CD14-positive monocyte (primary cell): ENCODE measurements at places on chromosomes 6 and 20.

- DNase-seq: no peak
Measured at GRCh38 chr6:8530785-8531435, 95.6 kb upstream of the SLC35B3 start.

DNA sequence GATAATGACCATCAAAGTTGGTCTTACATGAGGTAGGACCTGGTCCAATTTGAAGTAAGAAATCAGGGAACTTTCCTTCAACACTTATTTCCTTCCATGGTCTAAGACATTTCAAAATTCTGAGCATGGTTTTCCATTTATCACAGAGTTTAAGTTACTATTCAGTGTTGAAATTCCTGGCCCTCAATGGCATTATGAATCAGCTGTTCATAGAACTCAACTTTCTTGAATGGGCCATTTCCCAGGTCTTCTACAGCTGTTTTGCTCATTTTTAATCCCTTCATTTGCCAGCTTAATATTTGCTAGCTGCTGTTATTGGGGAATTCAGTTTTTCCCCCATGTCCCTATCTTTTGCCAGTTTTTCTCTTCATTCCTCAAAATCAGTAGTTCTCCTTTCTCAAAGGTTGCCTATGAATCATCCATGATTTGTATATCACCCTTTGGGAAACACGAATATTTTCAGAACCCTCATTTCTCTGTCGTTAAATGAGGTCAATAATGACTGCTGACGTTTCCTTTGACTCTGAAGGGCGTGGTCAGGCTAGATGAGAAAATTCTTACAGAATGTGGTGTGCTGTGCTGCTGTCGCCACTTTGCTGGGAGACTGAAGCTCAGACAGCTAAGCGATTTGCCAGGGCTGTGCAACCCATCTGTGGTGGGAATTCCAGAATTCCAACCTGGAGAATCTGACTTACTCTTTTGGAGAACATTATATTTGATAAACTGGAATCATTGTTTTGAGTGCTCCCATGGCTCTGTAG lies 216.5 kb upstream of the FLRT3 start:
- no peak for DNase-seq

GRCh38 chr6:166221040-166221439 lies 53.4 kb upstream of the TBXT start:
- no peak for DNase-seq

GRCh38 chr20:40583205-40583604 lies 105.8 kb downstream of the MAFB start:
- DNase-seq: peak; percentile 60

DNA sequence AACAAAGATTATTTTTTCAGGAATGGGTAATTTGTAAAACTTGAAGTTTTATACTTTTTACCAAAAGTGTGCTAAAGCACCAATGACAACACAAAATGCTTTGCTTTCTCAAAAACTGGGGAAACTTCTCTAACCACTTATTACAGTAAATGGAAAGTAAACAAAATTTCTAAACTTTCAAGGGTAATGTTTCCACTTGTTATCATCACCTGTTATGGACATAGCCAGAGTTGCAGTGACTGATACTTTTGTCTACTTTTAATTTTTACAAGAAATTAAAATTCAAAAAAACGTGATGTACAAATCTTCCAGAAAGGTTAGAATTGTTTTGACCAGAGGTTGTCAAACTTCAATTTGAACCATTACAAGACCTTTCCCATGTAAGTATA lies 99.9 kb downstream of the JAG1 start:
- DNase-seq: no peak

DNA sequence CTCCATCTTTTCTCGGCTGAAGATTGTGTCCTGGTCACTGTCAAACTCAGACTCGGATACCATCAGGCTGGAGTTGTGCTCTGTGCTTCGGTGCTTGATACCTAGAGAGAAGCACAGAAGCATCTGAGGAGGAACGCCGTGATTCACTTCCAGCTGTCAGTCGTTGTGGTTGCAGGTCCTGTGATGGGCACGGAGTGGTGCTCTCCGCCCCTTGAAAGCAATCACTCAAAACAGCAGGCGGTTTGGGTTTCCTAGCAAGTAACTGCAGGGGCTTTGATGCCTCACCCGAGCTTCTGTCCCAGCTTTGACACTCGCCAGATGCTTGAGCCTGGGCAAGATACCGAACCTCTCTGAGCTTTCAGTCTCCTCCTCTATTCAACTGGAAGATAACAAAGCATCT lies 52.5 kb downstream of the ALDH5A1 start:
- no peak for DNase-seq

GRCh38 chr20:23826541-23827021 lies at the start of gene CST2:
Gene CST2, minus strand, starts transcription at chr20:23826729. Its CDS starts 69 bp downstream, at chr20:23826660.
- DNase-seq: no peak

GRCh38 chr20:45725134-45725533 lies 3.0 kb downstream of the SPINT4 start:
- DNase-seq: no peak

GRCh38 chr20:4979841-4980410 lies 21.4 kb downstream of the SLC23A2 start:
- no peak for DNase-seq

DNA sequence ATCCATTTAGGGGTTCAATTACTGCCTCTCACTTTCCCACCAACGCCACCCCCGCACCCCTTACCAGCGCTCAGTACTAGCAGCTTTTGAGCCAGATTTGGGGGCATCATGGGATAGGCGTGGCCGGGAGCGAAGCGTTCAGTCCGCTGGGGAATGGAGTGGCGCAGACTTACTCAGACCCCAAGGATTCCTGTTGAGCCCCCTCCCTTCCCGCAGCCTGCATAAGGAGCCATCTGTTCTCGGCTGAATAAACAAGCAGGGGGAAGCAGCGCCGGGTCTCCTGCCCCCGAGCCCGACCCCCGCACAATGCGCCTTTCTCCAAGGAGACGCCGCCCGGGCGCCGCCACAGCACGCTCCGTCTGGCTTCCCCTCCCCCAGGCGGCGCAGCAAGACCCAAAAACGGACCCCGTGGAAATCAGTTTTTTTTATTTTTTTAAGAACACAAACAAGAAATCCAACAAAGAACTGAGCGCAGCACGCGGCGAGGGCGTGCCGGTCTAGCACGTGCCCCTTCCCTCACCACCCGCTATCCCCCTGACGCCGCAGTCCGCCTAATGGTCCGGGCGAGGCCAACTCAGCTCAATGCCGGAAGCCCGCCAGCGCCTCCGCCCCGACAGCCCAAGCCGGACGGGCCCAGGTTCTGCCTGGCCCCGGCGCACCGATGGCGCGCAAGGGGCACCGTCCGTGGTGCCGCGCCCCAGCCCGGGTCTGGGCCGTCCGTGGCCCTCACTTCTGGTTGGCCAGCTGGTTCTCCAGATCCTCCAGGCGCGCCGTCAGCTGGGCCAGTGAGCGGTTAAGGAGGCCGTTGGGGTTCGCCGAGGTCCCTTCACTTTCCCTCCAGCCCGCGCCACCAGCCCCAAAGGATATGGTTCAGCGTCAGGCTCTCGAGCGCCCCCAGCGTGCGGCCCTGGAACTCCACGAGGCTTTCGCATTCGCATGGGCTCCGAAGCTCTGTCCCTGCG lies 13.3 kb upstream of the RBPJL start:
- peak; percentile 65 for DNase-seq

DNA sequence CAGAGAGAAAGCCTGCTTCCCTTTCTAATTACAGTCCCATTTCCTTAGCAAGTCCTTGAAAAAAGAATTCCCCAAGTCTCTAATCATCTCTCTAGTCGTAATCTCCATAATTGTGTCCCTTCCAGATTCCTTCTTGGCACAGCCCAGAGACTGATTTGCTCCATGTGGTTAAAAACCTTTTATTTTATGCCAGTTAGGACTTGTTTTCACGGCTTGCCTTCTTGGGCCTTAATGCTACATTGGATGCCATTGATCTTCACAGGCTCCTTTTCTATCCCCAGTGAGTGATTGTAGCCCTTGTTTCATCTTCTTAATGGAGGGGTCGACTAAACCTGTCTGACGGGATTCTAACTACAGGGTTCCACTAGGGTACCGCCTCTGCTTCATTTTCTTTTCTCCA lies 650.6 kb upstream of the ARID1B start:
- DNase-seq: no peak

DNA sequence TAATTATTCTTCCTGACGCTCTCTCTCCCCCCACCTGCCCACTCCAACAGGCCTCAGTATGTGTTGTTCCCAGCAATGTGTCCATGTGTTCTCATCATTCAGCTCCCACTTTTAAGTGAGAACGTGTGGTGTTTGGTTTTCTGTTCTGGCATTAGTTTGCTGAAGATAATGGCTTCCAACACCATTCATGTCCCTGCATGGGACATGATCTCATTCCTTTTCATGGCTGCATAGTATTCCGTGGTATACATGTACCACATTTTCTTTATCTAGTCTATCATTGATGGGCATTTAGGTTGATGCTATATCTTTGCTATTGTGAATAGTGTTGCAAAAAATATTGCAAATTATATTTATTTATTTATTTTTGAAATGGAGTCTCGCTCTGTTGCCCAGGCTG lies 258.0 kb downstream of the TFAP2A start:
- DNase-seq: no peak

- no peak for DNase-seq
Measured at GRCh38 chr20:47981222-47981621, 195.9 kb upstream of the SULF2 start.

- DNase-seq: no peak
Measured at GRCh38 chr6:123994168-123994567, 190.5 kb downstream of the NKAIN2 start.

- DNase-seq: no peak
Measured at GRCh38 chr20:1817577-1818211, 77.5 kb upstream of the SIRPA start.

- no peak for DNase-seq
Measured at GRCh38 chr6:137938770-137939379, 71.8 kb downstream of the TNFAIP3 start.

- DNase-seq: no peak
Measured at GRCh38 chr20:16308754-16309153, 264.5 kb downstream of the KIF16B start.

DNA sequence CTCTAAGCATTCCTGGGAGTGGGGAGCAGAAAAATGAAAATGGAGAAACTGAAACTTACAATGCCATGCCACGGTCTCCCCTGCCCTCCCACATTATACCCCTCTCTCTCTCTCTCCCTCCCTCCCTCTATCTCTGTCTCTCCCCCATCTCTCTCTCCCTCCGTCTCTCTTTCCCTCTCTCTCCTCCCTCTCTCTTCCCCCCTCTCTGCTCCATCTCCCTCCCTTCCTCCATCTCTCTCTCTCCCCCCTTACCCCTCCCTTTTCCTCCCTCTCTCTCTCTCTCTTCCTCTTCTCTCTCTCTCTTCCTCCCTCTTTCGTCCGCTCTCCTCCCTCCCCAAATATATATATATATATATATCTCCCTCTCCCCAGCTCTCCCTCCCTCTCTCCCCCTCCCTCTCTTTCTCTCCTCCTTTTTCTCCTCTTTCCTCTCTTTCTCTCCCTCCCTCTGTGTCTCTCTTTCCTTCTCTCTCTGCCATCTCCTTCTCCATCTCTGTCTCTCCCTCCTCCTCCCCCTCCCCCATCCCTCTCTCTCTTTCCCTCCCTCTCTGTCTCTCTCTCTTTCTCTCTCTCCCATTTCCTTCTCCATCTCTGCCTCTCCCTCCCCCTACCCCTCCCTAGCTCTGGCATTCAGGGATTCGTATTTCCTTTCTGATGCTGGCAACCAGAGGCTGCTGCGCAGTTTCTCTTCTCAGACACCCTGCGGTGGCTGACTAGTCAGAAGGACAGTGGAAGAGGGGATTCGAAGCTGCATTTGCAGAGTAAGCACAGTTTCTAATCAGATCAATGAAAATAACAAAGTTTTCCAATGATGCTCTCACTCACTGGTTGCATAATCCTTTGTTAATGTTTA lies 13.9 kb upstream of the VAPB start:
- DNase-seq: no peak

- DNase-seq: no peak
Measured at GRCh38 chr20:20440481-20440880, 72.6 kb downstream of the INSM1 start.

- no peak for DNase-seq
Measured at GRCh38 chr6:28425944-28426541, 17.2 kb downstream of the ZSCAN23 start.

- no peak for DNase-seq
Measured at GRCh38 chr20:24891546-24892393, 57.3 kb upstream of the CST7 start.

DNA sequence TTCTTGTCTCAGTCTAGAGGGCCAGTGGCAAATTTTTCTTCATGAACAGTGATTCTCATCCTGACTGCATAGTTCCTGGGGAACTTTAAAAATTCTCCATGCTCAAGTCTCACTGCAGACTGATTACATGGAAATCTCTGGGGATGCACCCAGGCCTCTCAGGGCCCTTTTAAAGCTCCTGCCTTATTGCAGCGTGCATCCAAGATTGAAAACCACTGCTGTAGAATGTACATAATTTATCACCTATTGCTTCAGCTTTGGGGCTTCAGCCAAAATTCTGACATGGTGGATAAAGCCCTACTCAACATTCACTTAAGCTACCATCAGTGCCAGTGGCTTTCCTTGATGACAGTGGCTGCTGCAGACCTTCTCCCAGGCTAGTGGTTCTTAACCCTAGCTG lies 143.8 kb downstream of the BTBD3 start:
- DNase-seq: no peak

DNA sequence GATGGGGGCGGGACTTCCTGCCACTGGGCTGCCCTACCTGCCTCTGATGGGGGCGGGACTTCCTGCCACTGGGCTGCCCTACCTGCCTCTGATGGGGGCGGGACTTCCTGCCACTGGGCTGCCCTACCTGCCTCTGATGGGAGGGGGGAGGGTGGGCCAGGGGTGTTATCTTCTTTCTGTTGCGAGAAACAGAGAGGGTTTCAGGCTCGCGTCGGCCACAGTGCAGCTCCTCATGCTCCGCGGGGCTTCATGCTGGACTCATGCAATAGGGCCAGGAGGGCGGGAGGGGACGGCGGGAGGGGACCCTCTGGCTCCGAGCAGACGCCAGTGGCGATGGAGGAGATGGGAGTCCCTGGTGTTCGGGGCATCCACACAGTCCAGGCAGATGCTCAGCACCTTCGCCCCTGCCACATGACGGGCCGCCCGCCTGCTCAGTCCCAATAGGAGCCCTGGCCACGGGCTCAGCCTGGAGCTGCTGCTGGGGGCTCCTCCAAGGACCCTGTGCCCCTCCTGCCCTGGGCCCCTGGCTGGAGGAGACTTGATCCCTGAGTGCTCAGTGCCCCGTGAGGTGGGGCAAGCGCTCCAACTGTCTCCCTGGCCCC lies 48.8 kb upstream of the CHRNA4 start:
- DNase-seq: no peak

DNA sequence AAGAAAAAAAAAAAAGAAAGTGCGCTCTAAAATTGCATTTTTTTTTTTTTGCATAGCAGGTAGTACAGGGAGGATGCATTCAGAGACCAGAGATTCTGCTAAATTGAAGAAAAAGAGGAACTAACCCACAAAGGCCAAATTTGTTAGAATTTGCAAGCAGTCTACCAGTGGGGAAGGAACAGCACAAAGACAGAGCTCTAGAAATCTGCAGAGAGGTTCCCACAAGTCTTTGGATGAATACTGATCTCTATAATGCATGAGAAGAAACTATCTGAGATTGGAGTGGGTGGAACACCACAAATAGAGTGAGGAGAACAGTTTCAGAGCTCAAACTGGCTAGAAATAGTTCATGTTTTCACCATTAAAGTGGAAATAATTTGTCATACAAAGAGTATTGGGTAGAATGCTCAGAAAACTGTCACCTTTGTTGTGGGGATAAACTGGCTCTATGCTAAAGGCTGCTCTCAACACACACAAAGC lies 79.6 kb upstream of the AHI1 start:
- no peak for DNase-seq
